Mammary microvascular endothelial cell (primary cell): ENCODE measurements at places on chromosomes 2 and 18. TPM values are rescaled to one million over a fixed set of nuclear protein-coding genes. Genes with fewer than 3 reads are reported as not detected.

HOXD11 gene
- total RNA-seq = 0.10 TPM in 1 of 2 replicates, not detected in the other

USP14 gene
- 24.6 and 27.2 TPM in 2 replicates for total RNA-seq

RSAD2 gene
- total RNA-seq = 15.7 and 16.4 TPM in 2 replicates

SPC25 gene
- total RNA-seq = 18.6 and 18.8 TPM in 2 replicates

SNTG2 gene
- total RNA-seq = not detected in 2 replicates

LGALSL gene
- total RNA-seq = 2.0 and 2.1 TPM in 2 replicates

ZNF236 gene
- total RNA-seq = 3.2 and 6.2 TPM in 2 replicates

SMARCAL1 gene
- 24.0 and 31.7 TPM in 2 replicates for total RNA-seq

NEB gene
- 0.20 and 0.30 TPM in 2 replicates for total RNA-seq

BBS5 gene
- 3.5 and 3.7 TPM in 2 replicates for total RNA-seq

PLCD4 gene
- total RNA-seq = 0.60 and 1.2 TPM in 2 replicates

CXCR1 gene
- total RNA-seq = not detected in 2 replicates

VWA3B gene
- not detected in 2 replicates for total RNA-seq

CENPA gene
- total RNA-seq = 11.5 and 17.0 TPM in 2 replicates

LYPD1 gene
- total RNA-seq = 24.4 and 26.4 TPM in 2 replicates

STRADB gene
- 29.9 and 32.0 TPM in 2 replicates for total RNA-seq

HTR2B gene
- 0.07 and 0.64 TPM in 2 replicates for total RNA-seq

SOWAHC gene
- total RNA-seq = 3.6 and 5.3 TPM in 2 replicates

LIMS3 gene
- total RNA-seq = 0.69 and 2.6 TPM in 2 replicates

CYS1 gene
- 1.3 TPM in 1 of 2 replicates, not detected in the other for total RNA-seq

ALPG gene
- 0.07 TPM in 1 of 2 replicates, not detected in the other for total RNA-seq

REG3G gene
- not detected in 2 replicates for total RNA-seq

ASPRV1 gene
- 0.10 and 0.20 TPM in 2 replicates for total RNA-seq

ASIC4 gene
- not detected in 2 replicates for total RNA-seq

COL4A3 gene
- total RNA-seq = not detected in 2 replicates

PRSS56 gene
- total RNA-seq = not detected in 2 replicates

STON1 gene
- 2.7 and 2.9 TPM in 2 replicates for total RNA-seq

EEF1B2 gene
- total RNA-seq = 452 and 462 TPM in 2 replicates

CNGA3 gene
- 0.05 TPM in 1 of 2 replicates, not detected in the other for total RNA-seq

ECEL1 gene
- not detected in 2 replicates for total RNA-seq

RAX gene
- total RNA-seq = not detected in 2 replicates

UPP2 gene
- not detected in 2 replicates for total RNA-seq

TMEM87B gene
- total RNA-seq = 23.4 and 30.0 TPM in 2 replicates

GPR39 gene
- 0.07 and 0.10 TPM in 2 replicates for total RNA-seq

CREG2 gene
- total RNA-seq = 0.27 TPM in 1 of 2 replicates, not detected in the other

POTEJ gene
- total RNA-seq = 0.07 TPM in 1 of 2 replicates, not detected in the other

NTSR2 gene
- total RNA-seq = not detected in 2 replicates

INHBB gene
- 0.05 and 0.07 TPM in 2 replicates for total RNA-seq

CEP76 gene
- total RNA-seq = 6.8 and 8.5 TPM in 2 replicates

GRHL1 gene
- total RNA-seq = 0.73 and 0.94 TPM in 2 replicates

MC2R gene
- not detected in 2 replicates for total RNA-seq

LCT gene
- total RNA-seq = not detected in 2 replicates

C2orf78 gene
- total RNA-seq = not detected in 2 replicates

NPHP1 gene
- total RNA-seq = 2.5 and 5.7 TPM in 2 replicates

SPDYA gene
- 0.05 TPM in 1 of 2 replicates, not detected in the other for total RNA-seq

KIF1A gene
- total RNA-seq = 0.13 TPM in 1 of 2 replicates, not detected in the other

CROCC2 gene
- not detected in 2 replicates for total RNA-seq

CD8B2 gene
- not detected in 2 replicates for total RNA-seq

TMEM200C gene
- total RNA-seq = not detected in 2 replicates

TMEM131 gene
- 15.7 and 16.3 TPM in 2 replicates for total RNA-seq

TRIB2 gene
- total RNA-seq = 25.7 and 26.7 TPM in 2 replicates

CFAP65 gene
- total RNA-seq = not detected in 2 replicates

DNAH7 gene
- 0.49 TPM in 1 of 2 replicates, not detected in the other for total RNA-seq

ZSCAN30 gene
- total RNA-seq = 14.9 and 15.8 TPM in 2 replicates

FAM136A gene
- 57.5 and 67.7 TPM in 2 replicates for total RNA-seq
